Right atrium auricular region (tissue), 2 donors: ENCODE measurements at places on chromosomes 2 and 18.
A peak's percentile ranks its signal among the peaks of the same experiment; 100 is the strongest.

DNA sequence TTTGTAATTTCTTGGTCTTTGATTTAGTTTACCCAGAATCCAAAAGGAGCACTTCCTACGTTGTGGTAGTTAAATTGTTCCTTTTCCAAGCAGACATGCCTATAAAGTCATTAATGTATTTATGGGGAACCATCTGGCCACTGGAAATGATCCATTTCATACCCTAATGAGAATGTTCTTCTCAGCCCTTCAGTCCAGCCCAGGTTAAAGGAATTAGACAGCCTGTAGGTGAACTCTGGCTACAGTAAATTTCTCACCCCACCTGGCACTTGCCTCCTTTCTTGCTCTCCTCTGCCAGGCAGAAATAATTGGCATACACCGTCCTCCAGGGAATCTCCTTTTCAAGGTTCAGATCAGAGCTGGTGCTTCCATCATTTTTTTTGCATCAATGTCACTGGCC, 121.1 kb downstream of the SETBP1 start:
- no peaks in the 10 kb centered on the region for H3K27me3 ChIP-seq
- no peak overlapping the region for H3K4me3 ChIP-seq
- DNase-seq, result no peak
- H3K27ac ChIP-seq, result peak overlapping the region; percentile 76
- no peaks in the 10 kb centered on the region for H3K36me3 ChIP-seq

- H3K4me1 ChIP-seq, result no peaks in the 10 kb centered on the region
- no peaks in the 10 kb centered on the region for H3K36me3 ChIP-seq
- H3K27ac ChIP-seq, result peak overlapping the region; percentile 66
- no peak for DNase-seq
- no peak overlapping the region for H3K4me3 ChIP-seq
Measured at GRCh38 chr2:216548901-216549331, 50.3 kb downstream of the RPL37A start.

DNA sequence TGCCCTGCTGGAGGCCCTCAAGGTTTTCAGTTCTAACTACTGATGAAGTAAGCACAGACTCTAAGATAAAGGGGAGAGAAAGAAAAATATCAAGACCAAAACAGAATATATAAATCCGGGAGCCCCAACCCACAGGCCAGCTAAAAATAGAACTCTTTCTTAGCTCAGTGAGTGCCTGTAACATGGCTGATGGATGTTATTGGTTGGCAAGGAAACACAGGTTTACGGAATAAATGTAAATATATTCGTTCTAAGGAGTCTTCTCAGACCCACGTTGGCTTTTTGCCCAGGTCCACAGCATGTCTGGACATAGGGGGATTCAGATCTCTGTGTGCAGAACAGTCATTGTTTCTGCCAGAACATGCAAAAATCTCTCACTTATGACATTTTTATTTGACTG, 139.0 kb upstream of the SERPINE2 start:
- H3K4me3 ChIP-seq, result no peak overlapping the region
- no peak for DNase-seq
- H3K36me3 ChIP-seq, result no peaks in the 10 kb centered on the region
- H3K27ac ChIP-seq, result no peak overlapping the region

DNA sequence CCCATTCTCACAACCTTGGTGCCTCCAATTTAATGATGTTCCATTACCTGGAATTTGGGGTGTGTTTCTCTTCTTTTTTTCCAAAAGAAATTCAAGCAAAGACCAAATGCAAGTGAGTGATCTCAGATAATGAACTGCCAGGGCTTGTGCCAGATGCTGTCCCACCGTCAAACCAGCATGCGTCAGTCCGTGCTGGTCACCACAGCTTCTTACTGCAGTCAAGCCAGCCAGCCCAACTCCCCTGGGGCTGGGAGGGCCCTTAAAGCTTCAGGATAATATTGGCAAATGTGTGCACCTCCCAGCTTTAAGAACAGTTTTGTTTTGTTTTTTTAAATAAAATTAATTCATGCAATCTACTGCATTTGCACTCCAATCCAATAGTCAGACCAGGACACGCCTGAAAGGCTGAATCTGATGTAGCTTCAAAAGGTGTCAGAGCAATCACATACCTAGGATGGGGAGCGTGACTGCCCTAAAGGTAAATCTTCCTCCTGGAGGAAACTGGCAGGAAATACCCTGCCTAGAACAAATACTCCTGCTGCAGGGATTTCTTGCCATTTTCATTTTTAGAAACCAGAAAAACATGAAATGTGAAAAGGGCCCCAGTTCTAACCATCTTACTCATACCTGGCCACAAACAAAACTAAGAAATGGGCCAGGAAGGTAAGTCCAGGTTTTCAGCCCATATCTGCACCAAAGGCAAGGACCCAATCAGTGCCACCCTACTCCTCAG, 26.8 kb upstream of the SP3 start:
- DNase-seq, result peak; percentile 92
- H3K27me3 ChIP-seq, result no peaks in the 10 kb centered on the region
- H3K36me3 ChIP-seq, result no peaks in the 10 kb centered on the region
- peaks cover 46% of the 10 kb centered on the region for H3K4me1 ChIP-seq
- peak overlapping the region; percentile 44 for H3K27ac ChIP-seq

DNA sequence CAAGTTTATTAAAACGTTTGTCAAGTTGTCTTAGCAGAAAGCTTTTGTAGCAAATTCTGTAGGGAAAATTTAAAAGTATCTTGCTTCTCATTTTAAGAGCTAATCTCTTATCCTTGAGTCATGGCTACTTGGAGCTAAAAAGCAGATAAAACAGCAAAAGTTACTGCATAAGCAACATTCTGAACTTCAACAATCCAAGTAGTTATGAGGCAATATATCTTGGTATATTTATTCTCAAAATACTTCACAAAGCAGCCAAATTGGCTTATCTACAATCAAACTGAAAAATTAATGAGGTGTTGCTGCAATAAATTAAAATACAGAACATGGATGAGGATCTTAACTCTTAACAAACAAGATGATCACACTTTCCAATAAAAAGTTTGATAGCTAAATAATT, 306.5 kb downstream of the PIEZO2 start:
- H3K4me1 ChIP-seq, result no peaks in the 10 kb centered on the region
- no peaks in the 10 kb centered on the region for H3K36me3 ChIP-seq
- H3K27me3 ChIP-seq, result no peaks in the 10 kb centered on the region
- no peak overlapping the region for H3K27ac ChIP-seq

DNA sequence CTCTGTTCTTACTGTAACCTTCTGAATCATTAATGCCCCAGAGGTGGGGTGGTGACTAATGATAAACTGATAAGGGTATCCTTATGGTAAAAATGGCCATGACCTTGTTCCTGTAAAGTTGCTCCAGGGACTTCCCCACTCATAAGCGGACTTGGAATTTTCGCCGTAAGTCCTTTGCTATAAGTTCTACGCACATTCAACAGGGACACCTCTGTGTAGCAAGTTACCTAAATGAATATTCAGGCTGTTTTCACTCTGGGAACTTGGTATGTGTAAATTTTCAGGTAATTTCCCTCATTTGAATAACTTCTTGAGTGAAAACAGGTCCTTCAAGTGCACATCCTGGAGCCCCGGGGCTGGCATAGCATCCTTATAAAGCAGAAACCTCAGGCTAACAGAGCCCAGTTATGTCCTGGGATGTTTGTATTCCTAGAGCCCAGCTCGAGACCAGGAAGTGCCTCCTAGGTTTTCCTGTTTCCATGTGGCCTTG, 9.4 kb upstream of the AGFG1 start:
- no peak overlapping the region for H3K27ac ChIP-seq
- no peak for DNase-seq
- H3K27me3 ChIP-seq, result no peaks in the 10 kb centered on the region
- no peaks in the 10 kb centered on the region for H3K36me3 ChIP-seq
- no peak overlapping the region for H3K4me3 ChIP-seq

GRCh38 chr2:146129231-146129630, 1609.3 kb upstream of the ZEB2 start:
- no peaks in the 10 kb centered on the region for H3K27me3 ChIP-seq
- H3K4me3 ChIP-seq, result no peak overlapping the region
- no peaks in the 10 kb centered on the region for H3K36me3 ChIP-seq
- H3K27ac ChIP-seq, result no peak overlapping the region
- no peaks in the 10 kb centered on the region for H3K4me1 ChIP-seq
- no peak for DNase-seq

DNA sequence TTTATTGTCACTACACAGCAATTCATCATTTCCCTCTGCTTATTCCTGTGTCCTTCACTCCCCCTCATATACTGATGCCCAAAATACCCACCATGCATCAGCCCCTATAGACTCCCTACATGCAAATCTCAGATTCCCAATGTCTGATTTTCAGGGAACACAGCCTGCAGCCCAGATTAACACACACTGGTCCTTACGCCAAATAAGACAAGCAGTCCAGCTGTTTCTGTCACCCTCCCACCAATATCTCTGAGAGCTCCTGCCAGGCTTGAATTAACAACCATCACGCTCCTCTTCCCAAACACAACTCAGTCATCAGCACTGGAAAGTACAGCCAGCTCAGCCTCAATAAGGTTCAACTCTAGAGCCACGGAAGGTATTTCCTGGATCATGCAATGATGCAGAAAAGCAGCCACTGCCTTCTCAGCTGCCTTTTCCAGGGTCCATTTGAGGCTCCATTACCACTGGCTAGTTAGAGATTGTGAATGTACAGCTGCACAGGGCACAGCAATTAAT, 39.0 kb upstream of the SLC35F5 start:
- H3K27me3 ChIP-seq, result no peaks in the 10 kb centered on the region
- H3K4me3 ChIP-seq, result no peak overlapping the region
- H3K27ac ChIP-seq, result peak overlapping the region; percentile 17
- no peaks in the 10 kb centered on the region for H3K4me1 ChIP-seq

DNA sequence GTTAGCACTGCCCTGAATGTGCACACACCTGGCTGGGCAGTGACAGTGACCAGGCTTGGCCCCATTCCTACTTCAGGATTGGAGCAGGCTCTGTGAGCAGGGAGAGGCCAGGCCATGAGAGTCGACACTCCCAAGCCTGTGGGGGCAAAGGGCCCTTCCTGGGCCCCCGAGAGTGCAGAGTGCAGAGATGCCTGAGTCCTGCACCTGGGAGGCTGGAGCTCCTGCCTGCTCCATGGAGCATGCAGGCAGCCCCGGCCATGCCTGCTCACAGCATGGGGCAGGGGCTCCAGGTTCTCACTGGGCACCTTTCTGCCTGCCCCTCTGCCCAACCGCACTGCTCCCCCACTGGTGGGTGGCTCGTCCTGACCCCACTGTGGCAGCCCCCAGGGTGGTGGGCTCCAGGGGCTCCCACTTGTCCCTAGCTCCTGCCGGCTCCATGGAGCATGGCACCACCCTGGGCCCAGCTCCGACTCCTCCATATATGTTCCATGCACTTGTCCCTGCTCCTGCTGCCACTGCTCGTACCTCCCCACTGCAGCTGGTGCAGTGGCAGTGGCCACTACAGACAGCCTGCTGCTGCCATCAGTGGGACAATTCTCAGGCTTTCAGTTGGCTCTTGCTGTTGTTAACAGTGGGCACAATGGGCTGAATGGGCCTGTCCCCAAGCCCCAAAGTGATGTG, 282.0 kb downstream of the RPRM start:
- DNase-seq, result no peak
- no peak overlapping the region for H3K4me3 ChIP-seq
- no peaks in the 10 kb centered on the region for H3K27me3 ChIP-seq
- no peaks in the 10 kb centered on the region for H3K4me1 ChIP-seq

DNA sequence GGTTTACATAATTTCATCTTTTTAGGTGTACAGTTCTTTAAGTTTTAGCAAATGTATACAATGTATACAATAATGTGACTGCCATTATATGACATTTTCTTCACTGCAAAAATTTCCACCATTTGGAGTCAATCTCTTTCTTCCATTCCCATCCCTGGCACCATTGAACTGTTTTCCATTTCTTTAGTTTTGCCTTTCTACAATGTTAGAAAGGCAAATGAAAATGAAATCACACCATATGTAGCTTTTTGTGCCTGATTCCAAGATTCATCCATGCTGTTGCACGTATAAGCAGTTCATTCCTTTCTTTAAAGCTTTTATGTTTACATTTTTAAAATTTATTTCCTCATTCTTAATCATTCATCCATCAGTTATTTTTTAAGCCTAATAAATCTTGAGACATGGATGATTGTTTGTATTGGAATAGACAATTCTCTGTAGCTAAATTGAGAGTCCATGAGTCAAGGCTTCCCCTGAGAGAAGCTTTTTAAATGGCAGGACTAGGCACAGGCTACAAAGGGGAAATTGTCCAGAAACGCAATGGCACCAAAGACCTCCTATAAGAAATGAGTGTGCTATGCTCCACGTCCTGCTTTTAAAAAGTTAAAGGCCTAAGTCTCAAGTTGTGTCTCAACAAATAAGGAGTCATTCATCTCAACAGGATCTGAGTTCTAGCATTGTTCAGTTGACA, 8.7 kb upstream of the COL5A2 start:
- no peak for DNase-seq
- H3K36me3 ChIP-seq, result no peaks in the 10 kb centered on the region
- no peaks in the 10 kb centered on the region for H3K27me3 ChIP-seq
- H3K4me3 ChIP-seq, result no peak overlapping the region
- no peaks in the 10 kb centered on the region for H3K4me1 ChIP-seq

GRCh38 chr2:99338029-99338585, 918 bp downstream of the EIF5B start:
- peaks cover 1% of the 10 kb centered on the region for H3K36me3 ChIP-seq
- H3K4me3 ChIP-seq, result peak overlapping the region; percentile 98
- no peak for DNase-seq
- H3K4me1 ChIP-seq, result no peaks in the 10 kb centered on the region
- H3K27ac ChIP-seq, result peak overlapping the region; percentile 93

DNA sequence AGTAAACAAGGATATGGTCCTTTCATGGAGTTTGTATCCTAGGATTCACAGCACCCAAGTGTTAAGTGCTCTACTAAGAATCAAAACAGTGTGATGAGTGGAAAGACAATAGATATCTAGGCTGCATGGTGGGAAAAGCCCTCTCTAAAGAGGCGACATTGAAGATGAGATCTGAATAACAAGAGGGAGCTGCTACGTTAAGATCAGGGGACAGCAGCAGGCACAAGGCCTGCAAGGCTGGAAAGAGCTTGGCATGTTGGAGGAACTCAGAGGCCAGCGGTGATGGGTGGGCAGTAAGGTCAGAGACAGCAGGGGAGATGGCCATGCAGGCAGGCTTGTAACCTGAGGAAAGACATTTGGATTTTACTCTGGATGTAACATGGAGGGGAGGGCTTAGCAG, 177.5 kb downstream of the GFPT1 start:
- H3K4me1 ChIP-seq, result no peaks in the 10 kb centered on the region
- no peaks in the 10 kb centered on the region for H3K36me3 ChIP-seq
- no peak overlapping the region for H3K27ac ChIP-seq
- no peaks in the 10 kb centered on the region for H3K27me3 ChIP-seq
- no peak overlapping the region for H3K4me3 ChIP-seq

DNA sequence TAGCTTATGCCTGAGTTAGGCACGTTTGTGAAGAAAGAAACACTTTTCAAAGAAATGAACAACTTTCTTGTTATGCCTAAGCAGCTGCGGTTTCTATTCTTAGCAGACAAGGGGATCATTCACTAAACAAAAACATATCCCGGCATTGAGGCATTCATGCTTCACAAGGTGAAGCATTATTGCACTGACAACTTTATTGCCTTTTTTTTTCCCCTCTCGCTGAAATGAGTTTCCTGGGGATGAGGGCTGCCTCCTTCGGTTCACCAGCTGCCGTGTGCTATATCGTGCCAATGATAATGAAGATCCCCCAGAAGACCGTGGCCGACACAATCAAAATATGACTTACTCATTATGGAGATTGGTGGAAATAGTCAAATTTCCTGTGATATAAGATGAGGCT, 288.2 kb upstream of the ST6GAL2 start:
- H3K27me3 ChIP-seq, result no peaks in the 10 kb centered on the region
- no peak for DNase-seq
- no peak overlapping the region for H3K4me3 ChIP-seq
- no peaks in the 10 kb centered on the region for H3K36me3 ChIP-seq

- H3K4me1 ChIP-seq, result no peaks in the 10 kb centered on the region
- no peak overlapping the region for H3K4me3 ChIP-seq
- H3K36me3 ChIP-seq, result no peaks in the 10 kb centered on the region
- H3K27ac ChIP-seq, result no peak overlapping the region
- H3K27me3 ChIP-seq, result no peaks in the 10 kb centered on the region
Measured at GRCh38 chr2:85994421-85994777, 105.6 kb upstream of the ST3GAL5 start.
